Ascending aorta (tissue), 2 donors: ENCODE measurements at places on chromosomes 7 and 10.

- no peak for DNase-seq
Measured at GRCh38 chr7:22911889-22912288, 89.2 kb upstream of the TOMM7 start.

GRCh38 chr7:73647725-73648592 is 19.7 kb upstream of the VPS37D start:
- DNase-seq, result no peak

DNA sequence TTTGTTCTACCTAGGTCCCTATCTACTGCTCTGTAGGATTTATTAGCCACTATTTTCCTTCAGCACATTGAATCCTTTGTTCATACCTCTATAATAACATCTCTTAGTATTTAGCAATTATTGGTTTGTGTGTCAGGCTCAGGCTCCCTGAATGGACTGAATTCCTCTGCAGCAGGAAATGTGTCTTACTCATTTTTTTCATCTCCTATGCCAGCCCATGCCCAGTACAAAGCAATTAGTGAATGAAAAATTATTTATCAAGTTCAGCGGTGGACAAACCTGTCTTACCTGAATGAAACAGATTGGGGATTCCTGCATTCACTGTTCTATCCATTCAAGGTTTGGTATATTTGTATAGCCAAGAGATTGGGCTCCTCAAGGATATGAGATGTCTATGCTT is 53.7 kb downstream of the C1GALT1 start:
- no peak for DNase-seq

DNA sequence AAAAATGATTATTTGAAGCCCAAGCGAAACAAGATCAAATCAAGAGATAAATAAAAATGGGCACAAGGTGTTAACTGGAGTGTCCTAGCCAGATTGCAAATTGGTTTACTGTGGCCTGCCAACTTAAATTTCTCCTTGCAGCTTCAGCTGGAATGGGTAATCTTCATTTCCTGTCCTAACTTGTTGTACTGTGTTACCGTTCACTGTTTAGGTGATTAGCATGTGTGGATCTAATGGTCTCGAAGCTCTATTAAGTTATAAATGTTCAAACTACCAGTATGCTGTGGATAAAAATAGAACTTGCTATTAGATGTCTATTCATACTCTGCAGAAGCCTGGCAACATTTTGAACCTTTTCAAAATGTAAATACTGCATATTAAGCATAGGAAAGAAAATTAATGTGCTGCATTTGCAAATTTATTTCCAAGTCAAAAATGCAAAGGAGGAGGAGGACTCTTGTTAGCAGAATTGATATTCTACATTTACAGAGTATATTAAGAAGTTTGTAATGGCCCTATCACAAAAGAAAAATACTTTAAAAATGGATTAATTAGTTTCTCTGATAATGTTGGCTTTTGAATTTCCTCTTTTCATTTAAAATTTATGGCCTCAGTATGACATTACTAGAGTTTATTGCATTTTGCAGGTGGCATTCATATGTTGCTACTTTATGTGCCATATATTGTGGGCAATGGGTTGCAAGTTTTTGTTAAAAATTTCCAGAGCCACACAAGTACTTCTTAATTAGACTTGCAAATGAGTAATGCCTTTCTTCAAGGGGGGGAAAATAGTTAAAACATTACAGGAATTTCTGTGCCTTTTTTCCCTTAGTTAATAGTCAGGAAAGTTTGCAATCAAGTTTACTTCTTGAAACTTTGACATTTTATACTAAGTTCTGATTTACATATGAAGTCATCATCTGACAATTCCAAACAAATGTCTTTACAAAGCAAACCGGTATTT is 92.1 kb downstream of the CABCOCO1 start:
- no peak for DNase-seq

DNA sequence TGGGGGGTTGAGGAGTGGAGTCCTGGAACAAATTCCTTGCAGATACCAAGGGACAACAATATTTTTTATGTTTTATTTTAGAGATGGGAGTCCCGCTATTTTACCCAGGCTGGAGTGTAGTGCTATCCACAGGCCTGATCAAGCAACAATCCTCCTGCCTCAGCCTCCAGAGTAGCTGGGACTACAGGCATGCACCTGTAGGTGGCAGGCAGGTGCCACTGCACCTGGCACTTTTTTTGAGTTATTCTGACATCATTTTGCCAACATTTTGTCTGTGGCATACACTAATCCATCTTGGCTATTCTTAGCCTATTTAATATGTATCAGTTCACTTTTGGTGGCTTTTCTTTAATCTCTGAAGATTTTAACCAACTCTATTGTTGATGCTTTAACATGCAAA is 317.8 kb upstream of the MTPN start:
- DNase-seq, result no peak

- DNase-seq, result no peak
Measured at GRCh38 chr7:72278550-72278949, 133.6 kb downstream of the CALN1 start.

DNA sequence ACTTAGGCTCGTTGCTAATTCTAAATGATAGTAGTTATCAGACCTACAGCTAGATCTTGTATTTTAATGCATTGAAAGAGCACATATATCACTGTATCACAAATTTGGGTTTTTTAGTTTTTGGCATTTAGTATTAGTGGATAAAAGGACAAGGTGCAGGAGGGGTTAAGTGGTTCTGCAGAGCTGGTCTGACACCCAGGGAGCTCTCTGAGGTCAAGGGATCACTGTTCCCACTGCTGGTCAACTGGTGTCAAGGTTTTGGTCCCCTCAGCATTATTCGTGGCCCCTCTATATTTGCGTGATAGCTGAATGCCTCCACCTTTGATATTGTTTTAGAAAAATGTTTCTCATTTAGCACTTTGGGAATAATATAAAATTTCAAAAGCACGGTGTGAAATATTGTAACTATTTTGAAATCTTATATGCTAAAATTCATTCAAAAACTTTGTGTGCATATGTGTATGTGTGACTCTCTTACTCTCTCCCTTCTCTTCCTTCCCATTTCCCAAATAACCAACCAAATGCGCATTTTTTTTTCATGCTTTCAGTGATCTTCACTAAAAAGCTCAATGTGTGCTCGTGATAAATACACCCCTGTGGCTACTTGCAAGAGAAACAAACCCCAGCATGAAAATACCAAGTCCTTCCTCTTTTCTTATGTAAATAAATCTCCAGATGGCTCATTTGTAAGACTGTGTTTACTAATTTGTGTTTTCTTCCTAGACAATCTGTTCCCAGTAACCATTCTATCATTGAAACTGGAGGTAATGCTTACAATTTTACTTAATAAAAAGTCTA is 309.2 kb downstream of the FGFR2 start:
- no peak for DNase-seq

DNA sequence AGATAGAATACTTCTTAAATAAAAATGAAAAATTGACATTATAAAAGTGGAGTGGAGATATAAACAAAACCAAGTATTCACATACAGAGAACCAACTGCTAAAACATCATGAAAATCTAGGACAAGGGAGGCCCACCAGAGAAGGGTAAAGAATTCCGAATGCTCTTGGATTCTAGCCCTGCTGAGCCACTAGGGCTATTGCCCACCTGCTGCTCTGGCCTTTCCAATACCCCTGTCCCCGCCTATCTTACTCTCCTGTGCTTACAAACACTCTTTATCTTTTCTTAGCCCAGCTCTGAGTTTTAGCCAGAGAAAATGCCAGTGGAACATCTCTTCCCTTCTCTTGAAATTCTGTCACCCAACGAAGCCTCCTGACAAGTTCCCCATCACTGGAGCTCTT is 100.3 kb downstream of the MACC1 start:
- no peak for DNase-seq

DNA sequence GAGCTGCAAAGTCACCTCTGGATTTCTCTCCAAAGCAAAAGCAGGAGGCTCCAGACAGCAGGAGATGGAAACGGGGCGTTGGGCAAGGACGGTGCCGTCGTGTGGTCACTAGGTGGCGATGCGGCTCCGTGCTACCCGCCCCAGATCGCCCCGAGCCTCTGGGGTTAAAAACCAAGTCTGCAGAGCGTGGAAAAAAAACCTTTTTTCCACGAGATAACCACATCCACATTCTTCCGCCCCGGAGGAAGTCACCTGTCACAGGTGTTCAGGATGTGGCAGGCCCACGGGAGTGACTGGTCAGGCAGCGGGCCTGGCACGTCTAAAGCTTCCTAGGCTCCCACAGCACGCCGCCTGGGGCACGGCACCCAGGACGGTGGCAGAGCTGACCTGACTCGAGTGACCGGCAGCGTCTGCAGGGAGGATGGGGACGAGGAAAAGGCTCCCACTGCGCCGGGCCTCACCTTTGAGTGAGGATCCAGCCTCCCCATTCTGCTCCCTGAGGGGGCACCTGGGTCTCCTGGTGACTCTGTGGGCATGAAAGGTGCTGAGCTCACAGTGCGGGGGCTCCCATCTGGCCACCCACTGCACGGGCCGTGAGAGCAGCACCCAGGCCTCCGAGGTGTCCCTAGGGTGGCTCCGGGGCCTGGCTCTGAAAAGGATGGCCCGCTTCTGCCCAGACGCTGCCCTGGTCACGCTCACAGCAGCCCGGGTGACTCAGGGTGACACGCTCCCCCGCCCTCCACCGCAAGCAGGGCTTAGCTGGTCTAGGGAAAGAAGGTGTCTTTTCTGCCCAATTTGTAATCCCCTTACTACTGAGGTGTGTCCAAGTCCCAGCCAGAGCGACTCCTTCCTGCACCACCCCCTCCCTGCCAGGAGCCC is 71.3 kb upstream of the TNRC18 start:
- peak; percentile 81 for DNase-seq

GRCh38 chr7:117205873-117206272 is 117.0 kb downstream of the WNT2 start:
- DNase-seq, result no peak

- no peak for DNase-seq
Measured at GRCh38 chr7:142819530-142819929, 35.3 kb upstream of the EPHB6 start.

- no peak for DNase-seq
Measured at GRCh38 chr7:517774-518629, 1.6 kb downstream of the PDGFA start.

GRCh38 chr10:42932735-42933447 is 144.0 kb upstream of the RET start:
- no peak for DNase-seq

- DNase-seq, result no peak
Measured at GRCh38 chr7:2585446-2585845, 26.7 kb downstream of the IQCE start.

GRCh38 chr7:133398506-133398905 is 145.6 kb downstream of the EXOC4 start:
- no peak for DNase-seq

DNA sequence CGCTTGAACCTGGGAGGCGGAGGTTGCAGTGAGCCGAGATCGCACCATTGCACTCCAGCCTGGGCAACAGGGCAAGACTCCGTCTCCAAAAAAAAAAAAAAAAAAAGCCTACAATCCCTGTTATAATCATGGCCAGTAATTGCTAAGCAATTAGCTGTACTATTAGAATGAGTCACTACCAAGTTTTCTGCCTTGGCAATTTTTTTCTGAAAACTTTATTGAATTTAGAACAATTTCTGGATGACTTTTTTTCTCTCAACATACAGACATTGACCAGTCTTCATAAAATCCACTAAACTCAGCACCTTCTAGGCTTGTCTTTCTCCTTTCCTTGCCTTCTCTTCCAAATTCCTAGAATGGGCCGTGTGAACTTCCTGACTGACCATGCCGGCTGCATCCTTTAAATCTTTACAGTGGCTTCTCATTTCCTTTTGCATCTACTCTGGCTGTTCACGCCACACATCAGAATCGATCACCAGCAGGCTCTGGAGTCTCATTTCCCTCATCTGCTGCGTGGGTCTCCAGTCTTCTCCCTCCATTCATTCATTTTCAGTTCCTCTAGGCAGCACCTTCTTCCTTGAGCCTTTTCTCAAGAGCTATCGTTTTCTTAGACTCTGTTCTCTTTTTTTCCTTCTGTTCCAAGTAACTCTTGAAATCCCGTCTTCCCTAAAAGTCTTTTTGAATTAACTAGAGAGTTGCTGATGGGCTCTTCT is 107.9 kb downstream of the KAT6B start:
- no peak for DNase-seq

DNA sequence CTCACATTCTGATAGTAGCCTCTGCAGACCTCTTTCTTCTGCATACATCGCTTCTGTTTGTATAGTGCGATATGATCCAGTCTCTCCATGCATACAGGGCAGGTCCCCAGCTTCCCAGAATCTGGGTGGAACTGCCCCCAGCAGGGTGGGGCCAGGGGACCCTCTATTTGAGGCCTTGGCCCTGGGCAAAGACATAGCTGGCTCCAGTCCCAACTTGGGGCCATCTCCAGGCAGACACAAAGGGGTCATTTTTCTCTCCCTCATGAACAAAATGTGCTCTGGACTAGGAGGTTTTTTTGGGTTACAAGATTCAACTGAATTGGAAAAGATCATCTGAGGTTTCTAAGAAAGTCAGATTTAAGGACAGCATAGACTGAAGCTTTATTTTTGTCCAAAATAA is 21.1 kb upstream of the HSPA12A start:
- no peak for DNase-seq

- DNase-seq, result no peak
Measured at GRCh38 chr10:61993711-61994401, 92.4 kb downstream of the ARID5B start.

- no peak for DNase-seq
Measured at GRCh38 chr10:126844406-126844805, 60.8 kb upstream of the DOCK1 start.

DNA sequence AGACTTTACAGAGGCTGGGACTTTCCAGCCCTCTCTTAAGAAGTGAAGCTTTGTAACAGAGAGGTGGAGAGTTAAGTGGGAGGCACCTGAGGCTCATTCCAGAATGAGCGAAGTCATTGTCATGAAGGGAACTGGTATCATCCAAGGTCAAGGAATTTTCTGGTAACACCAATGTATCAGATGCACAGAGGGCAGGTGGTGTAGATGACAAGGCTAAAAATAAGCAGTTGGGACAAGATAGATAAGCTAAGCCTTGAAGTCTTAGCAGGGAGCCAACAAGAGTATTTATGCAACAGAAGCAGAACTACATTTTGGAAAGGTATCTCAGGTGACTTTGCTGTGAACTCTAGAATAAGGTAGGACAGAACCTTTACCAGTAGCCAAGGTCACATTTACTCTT is 257.0 kb upstream of the AUTS2 start:
- no peak for DNase-seq

DNA sequence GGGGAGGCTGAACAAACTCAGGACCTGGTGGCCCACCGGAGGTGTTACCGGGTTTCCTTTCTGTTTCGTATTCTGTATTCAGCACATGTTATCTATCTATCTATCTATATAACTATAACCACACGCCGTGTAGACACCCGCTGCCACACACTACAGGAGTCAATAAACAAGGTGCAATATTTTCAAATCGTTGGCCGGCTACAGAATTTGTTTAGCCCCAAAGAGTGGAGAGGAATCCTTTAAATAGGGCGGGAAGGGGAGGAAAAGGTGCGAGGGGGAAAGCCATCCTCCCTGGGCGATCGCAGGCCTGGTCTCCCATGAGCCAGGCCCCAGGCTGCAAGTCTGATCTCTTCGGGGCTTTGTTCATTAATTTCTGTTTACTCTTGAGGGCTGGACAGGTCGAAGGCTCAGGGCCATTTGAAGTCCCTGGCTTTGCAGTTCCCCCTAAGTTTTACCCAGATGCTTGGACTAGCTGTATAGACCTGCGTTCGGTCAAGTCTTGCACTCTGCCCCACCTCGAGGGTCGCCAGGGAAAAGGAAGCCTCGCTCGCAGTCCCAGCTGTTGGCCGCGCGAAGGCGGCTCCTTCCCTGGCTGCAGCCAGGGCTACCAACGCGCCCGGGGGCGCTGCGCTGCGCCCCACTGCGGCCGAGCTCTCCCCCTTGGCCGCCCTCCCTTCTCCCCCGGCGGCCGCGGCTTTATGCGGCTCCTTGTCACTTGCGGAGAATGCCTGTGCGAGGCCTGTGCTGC is 3.8 kb downstream of the NKX2-3 start:
- DNase-seq, result no peak
